Aorta (tissue), 5 donors: ENCODE measurements at places on chromosomes 5 and 9.

DNA sequence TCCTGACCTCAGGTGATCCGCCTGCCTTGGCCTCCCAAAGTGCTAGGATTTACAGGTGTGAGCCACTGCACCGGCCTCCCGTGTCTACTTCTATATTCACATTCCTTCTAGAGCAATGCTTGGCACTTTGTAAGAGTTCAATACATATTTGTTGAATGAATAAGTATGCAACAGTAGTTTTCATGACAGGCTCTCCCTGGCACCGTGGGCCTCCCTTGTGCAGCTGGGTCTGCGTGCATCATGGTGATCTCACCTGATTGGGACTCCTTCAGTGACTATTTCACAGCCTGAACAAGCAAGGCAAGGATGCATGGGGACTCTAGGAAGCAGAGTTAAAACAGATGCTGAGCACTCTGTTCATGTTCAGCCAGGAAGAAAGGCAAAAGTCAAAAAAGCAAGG is 6.8 kb upstream of the ZBTB34 start:
- DNase-seq, result no peak

DNA sequence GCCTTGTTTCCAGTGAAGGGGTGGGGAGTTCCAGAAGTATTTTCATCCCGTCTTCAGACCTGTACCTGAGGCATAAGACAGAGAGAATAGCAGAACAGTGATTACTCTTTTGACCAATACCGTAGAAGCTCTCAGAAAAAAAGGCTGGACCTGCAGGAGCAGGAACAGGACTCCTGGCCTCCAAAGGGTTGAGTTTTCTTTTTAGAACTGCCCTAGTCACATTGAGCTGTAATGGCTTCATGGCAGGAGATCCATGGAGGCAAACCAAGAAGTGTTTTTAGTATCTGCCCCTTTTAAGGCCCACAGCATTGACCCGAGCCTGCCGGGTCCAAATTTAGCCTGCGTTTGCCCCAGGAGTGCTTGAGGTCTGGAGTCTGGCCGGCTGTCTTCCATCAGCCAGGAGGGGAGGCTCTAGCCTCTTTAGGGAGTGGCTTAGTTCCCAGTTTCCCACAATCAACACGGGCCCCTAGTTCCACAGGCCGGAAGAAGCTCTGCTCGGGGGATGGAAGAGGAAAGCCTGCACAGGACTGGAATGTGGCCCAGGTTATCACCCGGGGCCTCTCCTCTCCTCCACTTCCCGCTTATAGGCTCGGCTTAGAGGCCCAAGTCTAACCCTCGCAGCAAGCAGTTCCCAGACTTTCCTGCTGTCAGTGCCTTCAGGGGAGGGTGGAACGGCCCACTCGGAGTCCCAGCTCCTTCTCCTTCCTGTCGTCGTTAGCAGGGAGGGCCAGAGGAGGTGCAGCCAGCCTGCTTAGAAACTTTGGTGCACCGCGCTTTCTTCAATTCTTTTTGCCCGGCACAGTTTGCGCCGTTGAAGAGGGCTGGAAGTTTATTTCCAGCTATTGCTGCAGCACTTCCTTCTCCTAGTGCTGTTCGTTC is 80.7 kb downstream of the C9orf152 start:
- DNase-seq, result peak; percentile 87

DNA sequence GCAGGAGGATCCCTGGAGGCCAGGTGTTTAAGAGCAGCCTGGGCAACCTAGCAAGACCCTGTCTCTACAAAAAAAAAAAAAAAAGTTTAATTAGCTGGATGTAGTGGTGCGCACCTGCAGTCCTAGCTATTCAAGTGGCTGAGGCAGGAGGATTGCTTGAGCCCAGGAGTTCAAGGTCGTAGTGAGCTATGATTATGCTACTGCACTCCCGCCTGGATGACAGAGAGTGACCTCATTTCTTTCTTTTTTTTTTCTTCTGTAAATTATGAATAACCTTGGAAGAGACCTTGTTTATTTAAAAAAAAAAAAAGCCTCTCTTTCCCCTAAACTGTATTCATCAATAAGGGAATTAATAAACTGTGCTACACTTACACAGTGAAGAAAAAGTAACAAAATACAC is 43.6 kb upstream of the SLC30A5 start:
- DNase-seq, result no peak

DNA sequence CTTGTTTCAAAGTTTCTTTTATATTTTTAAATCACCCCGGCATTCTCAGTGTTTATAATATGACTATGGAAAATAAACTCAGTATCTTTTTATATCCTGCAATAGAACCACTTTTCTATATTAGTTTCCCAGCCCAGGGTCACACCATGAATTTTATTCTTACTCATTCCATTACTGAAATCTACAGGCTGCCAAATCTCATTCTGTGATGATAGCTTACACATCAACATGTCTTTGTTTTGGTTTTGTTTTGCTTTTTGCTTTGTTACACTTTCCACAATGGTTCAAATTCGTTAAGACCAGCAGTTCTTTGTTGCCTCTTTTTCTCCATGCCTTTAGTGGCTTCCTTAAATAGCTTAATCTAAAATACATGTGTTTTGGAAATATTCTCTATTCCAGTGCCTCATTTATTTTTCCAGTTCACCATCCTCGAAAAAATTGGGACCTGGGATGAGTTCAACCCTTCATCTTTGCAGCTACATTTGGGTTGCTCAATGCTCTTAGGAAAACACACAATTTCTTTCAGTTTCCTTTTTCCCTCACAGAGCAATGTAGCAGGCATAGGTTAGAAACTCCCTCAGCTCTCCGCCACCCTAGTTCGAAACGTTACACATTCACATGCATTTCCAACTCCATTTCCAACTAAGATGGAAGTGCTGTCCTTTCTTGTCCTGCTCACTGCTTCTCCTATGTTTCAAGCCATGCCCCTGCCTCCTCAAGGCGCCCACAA is 1146.3 kb downstream of the MAT2B start:
- DNase-seq, result no peak

- no peak for DNase-seq
Observed at GRCh38 chr5:33267801-33268200, 173.0 kb upstream of the TARS1 start.

DNA sequence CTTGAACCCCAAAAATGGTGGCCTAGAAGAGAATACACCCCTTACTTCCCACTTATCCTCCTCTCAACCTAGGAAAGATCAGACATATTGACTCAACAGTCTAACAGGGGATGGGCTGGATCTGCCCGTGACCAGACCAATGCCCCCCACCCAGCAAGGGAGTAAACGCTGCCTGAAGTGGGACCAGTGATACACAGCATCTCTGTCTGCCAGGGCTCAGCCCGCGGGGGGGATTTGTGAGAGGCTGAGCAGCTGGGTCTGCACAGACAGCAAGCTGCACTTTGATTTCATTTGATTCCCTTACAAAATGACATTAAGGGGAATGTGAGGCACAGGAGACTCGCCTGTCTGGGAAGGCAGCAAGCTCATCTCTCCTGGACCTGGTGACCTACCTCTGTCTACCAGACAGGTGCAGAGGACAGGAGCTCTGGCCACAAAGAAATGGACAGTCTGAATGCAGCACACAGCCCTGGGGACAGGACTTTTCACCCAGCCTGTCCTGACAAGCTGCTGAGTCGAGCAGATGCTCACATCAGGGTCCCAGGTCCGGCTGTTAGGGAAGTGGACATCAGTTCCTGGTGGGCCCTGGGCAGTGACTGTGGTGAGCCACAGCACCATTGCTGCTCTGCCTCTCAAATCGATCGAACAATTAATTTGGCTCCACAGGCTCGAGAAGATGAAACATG is 79.9 kb downstream of the RGS3 start:
- DNase-seq, result no peak

DNA sequence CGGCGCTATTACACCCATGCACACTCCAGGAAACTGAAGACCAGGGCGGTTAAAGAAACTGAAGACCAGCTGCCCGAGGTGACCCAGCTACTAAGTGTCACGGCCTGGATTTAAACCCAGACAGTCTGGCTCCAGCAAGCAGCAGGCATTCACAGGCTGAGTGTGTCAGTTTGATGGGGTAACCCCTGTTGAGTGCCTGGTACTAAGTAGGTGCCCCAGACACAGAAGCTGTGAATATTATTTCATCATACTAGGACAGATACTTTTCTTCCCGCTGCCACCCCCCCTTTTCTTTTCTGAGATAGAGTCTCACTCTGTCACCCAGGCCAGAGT is 7.3 kb downstream of the ENG start:
- DNase-seq, result peak; percentile 70

DNA sequence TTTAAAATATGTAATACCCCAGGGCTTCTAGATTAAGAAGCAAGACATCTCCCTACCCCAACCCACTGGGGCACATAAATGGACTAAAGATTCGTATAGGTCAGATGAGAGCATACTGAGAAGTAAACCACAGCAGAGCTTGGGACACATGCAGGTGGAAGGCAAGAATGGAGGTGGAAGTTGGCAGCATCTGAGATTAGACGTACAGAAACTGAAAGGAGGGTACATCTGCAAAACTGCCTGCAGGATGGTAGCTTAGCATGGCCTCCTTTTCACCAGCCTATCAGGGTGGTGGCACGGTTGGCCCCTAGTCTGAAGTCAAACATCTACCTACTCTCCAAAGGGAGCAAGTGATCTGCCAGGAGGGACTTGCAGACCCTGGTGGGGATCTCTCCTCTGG is 181.8 kb downstream of the TSSK1B start:
- no peak for DNase-seq

DNA sequence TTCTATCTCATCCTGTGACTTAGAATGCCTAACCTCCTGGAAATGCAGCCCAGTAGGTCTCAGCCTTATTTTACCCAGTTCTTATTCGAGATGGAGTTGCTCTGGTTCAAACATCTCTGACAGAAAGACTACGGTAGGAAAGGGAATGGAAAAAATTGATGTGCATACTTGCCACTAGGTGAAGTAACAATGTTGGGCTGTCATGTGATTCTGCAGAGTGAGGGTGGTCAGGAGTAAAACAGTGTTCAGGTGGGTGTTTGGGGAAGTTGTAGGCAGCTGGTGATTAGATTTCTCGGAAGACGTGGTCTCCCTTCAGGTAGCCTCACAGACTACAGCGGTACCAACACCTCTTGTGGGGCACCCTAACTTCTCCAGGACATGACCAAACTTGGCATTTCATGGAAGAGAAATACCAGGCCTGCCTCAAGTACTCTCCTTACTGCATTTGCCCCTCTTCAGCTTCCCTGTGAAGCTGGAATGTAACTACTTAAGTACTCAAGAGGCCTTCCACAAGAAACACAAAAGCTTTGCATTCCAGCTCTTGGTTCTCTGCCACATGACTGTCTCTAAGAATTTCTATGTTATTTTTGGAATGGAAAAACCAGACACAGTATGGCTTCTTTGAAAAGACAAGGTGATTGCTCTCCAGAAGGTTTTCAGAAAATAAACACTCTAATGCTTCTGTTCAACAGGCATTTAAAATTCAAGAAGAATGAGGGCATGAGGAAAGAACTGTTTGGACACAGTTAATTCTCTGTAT is 17.4 kb upstream of the ENTREP1 start:
- DNase-seq, result no peak

GRCh38 chr5:123659495-123659894 is 147.5 kb downstream of the CSNK1G3 start:
- no peak for DNase-seq

DNA sequence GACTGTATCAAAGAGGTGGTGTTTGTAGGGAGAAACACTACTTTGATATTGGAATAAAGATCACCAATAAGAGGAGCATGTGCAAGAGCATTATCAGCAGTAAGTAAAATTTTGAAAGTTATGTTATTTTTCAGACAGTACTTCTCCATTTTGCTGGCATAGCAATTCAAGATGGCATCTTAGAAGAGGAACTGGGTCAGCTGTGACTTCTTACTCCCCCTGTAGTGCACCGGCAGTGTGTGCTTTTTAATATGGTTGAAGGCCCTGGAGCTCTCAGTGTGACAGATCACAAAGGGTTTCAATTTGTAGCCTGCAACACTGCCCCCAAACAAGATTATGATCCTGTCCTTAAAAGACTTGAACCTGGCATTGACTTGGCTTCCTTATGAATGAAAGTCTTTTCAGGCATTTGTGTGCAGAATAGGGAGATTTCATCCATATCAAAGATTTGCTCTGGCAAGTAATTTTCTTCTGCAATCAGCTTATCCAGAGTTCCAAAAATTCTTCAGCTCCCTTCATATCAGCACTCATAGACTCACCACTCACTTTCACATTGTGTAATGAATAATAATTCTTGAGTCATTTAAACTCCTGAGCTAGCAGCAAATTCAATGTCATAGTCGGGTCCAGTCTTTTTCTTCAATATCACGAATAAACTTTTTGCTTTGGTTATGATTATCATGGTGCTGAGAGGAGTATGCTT is 105.7 kb upstream of the MAMDC2 start:
- peak; percentile 52 for DNase-seq

- DNase-seq, result no peak
Observed at GRCh38 chr9:97425336-97425972, 13.6 kb downstream of the TDRD7 start.

GRCh38 chr9:98321269-98321668 is 65.8 kb upstream of the TBC1D2 start:
- no peak for DNase-seq

GRCh38 chr9:12856603-12857002 is 81.8 kb downstream of the LURAP1L start:
- no peak for DNase-seq

DNA sequence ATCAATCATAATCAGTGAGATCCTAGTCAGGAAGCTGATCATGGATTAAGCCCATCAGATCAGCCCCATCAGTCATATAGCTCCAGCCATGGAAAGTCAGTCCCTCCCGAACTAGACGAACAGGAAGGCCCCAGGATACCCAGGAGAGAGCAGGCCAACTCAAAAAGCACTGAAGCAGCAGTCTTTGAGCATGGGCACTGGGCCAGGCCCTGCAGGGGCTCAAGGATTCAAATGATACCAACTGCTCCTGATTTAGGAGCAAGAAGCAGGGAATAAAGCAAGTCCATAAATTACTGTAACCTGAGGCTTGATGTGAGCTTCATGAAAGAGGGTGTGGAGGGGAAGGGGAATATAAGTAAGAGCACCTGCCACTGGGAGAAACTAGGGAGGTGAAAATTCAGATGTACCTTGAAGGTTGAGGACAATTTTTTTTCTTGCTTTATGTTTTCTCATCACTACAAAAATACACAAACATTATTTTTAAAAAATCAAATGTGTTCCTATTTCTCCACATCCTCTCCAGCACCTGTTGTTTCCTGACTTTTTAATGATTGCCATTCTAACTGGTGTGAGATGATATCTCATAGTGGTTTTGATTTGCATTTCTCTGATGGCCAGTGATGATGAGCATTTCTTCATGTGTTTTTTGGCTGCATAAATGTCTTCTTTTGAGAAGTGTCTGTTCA is 115.2 kb downstream of the SIL1 start:
- DNase-seq, result no peak

- DNase-seq, result no peak
Observed at GRCh38 chr5:89930591-89931392, 478.8 kb downstream of the CETN3 start.

GRCh38 chr9:99052815-99053715 is 51.8 kb upstream of the TGFBR1 start:
- DNase-seq, result no peak
